ENCODE measurements at places on chromosomes 3 and 15. TPM values are rescaled to one million over a fixed set of nuclear protein-coding genes. Genes with fewer than 3 reads are reported as not detected.

- DNase-seq = no peak
Observed at GRCh38 chr3:78791753-78792152, 976.0 kb downstream of the ROBO1 start.

DNA sequence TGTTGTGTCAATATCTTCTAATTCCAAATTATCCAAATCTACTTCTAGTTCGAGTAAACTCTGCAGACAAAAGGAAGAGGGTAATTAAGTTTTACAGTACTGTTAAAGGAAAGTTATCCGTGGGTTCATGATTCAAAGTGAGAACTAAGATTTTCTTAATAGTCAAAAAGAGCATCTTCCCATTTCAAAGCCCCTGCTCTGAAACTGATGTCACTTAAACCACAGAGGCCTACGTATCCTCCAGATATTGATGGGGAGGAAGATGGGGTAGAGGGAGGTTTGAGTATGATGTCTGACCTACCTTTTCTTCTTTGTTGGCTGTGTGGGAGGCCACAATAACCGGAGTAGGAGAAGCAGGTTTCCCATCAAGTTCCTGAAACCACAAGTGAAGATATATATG, 14.1 kb downstream of the MRPS22 start:
- DNase-seq = no peak

DNA sequence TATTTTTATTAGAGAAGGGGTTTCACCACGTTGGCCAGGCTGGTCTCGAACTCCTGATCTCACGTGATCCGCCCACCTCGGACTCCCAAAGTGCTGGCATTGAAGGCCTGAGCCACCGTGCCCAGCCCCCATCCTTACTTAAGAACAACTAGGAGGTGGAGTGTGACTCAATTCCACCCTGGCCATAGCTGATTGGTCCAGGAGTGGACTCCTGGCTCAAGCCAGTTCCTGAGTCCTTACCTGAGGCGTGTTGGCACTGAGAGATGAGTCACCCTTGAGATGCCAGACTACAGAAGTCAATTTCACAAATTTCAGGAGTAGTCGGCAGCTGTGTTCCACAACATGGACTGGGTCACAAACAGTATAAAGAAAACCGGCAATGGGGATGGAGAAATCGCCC, 124.2 kb downstream of the SHQ1 start:
- DNase-seq = no peak

Gene ANKRD63
- total RNA-seq = not detected

Measured in sciatic nerve (tissue), 2 donors.